ENCODE measurements at places on chromosomes 12 and 14. TPM values are rescaled to one million over a fixed set of nuclear protein-coding genes. Genes with fewer than 3 reads are reported as not detected.

- DNase-seq, result no peak
These were observed 54.9 kb downstream of the SLC16A7 start for GRCh38 chr12:59650588-59651228.

The CLEC7A gene
- total RNA-seq, result not detected

- DNase-seq, result peak; percentile 37
These were observed 74.6 kb downstream of the MED13L start for GRCh38 chr12:116202940-116203339.

The CLEC2A gene
- total RNA-seq, result not detected

DNA sequence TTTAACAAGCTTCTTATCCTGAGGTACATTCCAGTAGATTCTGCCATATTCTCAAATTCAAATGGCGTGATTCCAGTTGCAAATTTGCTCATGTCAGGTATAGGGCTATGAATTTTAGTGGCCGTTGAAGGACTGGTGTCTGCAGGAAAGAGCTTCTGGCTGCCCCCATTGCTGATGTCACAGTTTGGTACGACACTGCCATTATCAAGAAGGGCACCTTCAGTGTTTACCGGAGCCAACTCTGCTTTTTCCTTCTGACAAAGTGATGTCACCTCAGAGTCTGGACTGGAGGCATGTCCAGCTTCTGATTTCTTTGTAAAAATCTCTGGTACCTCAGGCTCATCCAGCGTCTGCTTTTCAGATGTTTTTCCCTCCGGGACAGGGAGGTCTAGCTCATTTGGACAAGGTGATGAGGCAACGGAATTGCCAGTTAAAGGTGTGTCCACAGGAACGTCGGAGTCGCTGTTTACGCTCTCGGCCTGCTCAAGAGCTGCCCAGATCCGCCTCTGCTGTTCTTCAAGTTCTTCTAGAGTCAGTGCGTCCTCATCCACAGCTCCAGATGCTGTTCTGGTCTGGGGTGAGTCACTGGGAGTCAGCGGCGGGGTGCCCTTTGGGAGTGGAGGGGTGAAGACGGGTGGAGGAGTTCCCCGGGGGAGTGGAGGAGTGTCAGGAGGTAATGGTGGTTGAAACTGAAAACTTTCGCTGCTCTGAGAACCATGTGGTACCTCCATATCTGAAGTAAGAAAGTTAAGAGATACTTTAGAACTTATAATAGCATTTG, 27.0 kb downstream of the ZCCHC8 start:
- peak; percentile 49 for DNase-seq

DNA sequence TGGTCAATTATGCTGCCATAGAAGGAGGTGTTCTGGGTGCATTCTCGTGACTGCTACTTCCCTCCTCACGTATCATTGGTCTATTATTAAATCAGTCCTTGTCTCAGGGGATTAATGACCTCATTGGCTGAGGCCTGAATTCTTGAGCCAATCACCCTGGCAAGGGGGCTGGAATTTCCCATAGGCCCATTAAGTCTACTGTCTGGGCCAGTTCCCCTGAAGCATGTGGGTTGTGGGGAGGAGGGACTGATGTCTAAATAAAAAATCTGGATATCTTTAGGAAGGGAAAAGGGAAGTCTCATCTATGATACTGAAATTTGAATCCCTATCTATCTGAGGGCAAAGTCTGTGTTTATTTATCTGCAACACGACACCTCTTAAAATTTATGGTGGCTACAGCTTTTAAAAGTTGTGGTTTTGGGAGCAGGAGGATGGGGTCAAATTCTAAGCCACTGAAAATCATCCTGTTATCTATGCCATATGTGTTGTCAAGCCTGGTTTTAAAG, 71.9 kb downstream of the DYRK2 start:
- DNase-seq, result peak; percentile 35

DNA sequence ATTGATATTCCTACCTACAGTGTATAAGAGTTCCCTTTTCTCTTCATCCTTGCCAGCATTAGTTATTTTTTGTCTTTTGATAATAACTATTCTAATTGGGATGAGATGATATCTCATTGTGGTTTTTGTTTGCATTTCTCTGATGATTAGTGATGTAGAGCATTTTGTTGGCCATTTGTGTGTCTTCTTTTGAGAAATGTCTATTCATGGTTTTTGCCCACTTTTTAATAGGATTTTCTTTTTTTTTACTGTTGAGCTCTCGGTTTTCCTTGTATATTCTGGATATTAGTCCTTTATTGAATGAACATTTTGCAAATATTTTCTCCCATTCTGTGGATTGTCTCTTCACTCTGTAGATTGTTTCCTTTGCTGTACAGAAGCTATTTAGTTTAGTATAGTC, 79.6 kb upstream of the AMIGO2 start:
- no peak for DNase-seq

DNA sequence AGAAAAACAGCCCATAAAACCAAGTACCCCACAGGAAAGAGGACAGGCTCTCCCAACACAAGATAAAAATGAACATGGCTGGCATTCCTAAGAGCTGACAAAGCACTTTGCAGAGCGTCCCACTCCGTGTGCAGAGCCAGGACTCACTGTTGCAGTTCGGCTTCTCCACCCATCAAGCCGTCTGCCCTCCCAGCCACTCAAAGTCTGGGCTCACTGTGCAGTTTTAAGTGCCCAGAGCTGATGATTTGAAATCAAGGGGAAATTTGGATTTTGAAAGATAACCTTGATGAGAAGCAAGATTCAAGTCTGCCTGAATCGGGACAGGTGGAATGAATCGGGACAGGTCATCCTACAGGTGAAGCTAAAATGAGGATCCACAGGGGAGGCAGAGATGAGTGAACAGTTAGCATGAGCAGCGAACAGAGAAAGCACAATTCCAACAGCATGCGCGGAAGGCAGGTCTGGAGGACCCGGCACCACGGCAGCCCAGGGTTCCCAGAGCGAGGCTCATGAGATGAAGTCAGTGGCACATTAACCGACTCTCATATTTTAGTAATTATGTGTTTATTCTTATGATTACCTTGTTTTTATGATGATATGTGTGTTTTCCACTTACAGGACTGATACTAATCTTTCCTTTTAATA, 39.8 kb upstream of the GPR68 start:
- DNase-seq, result peak; percentile 94

The PTPN21 gene
- 13.3 TPM for total RNA-seq

DNA sequence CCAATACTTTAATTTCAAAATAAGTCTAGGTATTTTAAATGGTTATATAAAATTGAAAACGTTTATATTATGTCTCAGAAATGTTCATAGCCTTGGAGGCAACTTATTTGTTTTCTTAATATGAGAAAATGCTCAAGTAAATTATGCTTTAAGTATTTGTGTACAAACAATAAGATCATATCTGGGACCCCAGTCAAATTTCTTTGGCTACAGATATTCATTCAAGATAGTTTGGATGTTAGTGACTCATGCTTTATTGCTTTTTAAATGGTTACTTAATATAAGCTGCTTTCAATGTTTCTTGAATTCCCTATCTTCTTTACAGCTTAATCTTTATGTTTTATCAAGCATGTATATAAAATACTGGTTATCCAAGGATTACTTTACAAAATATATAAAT, 291.3 kb downstream of the KCNC2 start:
- no peak for DNase-seq

The CLEC1B gene
- total RNA-seq, result not detected

The RNASE4 gene
- 35.9 TPM for total RNA-seq

GRCh38 chr12:56205445-56205844, 16.2 kb upstream of the SMARCC2 start:
- DNase-seq, result no peak

DNA sequence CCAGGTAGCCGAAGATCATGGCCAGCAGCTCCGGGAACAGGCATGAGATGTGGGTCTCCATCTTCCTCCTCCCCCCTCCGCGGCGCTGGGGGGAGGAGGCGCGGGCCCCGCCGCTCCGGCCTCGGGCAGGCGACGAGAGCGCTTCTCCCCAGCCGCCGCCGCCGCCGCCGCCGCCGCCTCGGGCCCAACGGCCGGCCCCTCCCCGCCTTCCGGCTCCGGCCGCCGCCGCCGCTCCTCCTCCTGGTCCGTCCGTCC, 448 bp downstream of the FBXL14 start:
- DNase-seq, result no peak
